Panc1 (cell line): ENCODE measurements at places on chromosomes 3 and 15.

GRCh38 chr3:107973152-107973551 is 117.7 kb downstream of the CD47 start:
- DNase-seq, result no peak

- no peak for DNase-seq
Observed at GRCh38 chr3:168709073-168709472, 613.3 kb upstream of the GOLIM4 start.

DNA sequence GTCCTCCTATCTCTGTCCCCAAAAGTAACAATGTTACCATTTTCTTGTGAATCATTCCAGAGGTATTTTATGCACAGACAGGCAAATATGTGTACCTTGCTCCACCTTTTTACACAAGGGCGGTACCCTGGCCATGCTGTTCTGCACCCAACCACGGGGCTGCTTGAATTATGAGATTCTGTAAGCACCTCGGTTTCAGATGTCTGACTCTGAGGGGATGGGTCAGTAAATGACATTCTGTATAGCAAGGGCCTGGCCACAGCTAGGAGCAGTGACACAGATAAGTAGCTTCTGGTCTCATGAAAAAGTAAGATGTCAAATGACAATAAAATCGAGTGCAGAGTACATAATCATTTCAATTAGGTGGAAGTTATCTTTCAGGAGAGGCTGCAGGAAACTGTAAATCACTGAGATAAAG is 30.4 kb upstream of the FLNB start:
- peak; percentile 45 for DNase-seq

DNA sequence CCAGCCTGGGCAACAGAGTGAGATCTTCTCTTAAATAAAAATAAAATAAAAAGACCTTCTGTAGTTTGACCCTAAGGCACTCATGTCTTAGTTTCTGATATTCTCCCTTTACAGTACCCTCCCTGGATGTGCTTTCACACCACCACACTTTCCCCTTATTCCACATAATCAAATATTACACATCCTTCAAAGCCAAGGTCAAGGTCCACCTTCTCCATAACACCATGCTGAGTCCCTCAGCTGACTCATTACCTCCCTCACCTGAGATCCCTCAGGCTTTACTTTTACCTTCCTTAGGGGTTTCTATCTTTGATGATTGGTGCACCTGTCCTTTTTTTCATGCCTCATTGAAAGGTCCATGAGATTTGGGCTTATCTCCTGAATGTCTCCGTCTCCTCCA is 25.5 kb upstream of the MNS1 start:
- no peak for DNase-seq

DNA sequence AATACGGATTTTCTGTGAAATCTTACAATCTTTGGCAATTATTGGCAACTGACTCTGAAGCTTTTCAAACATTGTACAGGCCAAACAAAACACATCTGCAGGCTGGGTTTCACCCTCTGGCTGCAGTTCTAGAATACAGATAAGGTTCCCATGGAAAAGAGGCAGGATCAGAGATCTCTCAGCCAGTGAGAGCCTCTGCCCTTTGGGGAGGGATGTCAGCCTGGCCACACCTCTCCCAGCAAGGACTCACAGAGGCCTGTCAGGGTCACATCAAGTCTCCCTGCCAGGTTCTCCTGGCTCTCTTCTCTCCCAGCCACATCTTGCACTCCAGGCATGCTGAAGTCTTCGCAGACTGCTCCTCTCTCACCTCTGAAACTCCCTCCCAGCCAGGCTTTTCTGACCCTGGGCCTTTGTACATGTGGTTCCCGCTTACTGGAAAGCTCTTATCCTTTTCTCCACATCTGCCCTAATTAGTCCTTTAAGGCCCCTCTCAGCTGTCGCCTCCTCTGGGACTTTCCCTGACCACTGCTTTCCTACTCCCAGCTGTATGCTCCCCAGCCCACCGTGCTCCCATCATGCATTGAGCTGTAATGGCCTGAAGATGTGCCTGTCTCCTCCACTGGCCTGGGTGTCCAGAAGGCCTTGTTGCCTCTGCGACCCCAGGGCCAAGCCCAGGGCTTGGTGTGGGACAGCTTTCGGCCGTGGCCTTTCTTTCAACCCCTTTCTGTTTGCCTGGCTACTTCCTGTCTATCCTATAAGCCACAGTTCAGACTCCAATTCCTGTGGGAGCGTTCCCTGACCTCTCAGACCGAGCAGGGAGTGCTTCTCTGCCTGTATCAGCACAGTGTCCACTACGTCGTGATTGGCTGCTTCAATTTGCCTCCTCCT is 4.3 kb downstream of the RBP1 start:
- DNase-seq, result no peak

GRCh38 chr15:35929740-35930444 is 383.9 kb upstream of the DPH6 start:
- DNase-seq, result no peak

- DNase-seq, result no peak
Observed at GRCh38 chr3:17850448-17850847, 108.0 kb upstream of the TBC1D5 start.

DNA sequence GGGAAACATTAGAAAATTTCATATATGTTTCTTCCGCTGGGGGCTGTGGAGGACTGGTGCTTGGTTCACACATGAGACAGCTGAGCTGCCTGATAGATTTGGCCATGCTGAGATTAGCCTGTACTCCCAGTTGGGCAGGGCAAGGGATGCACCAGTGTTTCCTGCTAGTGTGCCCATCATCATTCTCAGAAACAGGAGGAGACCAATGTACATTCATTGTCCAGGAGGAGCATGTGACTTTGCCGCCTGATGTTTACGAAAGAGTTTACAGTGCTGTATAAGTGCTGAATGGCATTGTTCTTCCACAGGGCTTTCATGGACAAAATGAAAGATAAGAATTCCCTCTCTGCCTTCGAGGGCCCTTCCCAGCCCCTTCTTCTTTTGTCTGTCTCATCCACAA is 311.1 kb upstream of the THBS1 start:
- DNase-seq, result no peak

DNA sequence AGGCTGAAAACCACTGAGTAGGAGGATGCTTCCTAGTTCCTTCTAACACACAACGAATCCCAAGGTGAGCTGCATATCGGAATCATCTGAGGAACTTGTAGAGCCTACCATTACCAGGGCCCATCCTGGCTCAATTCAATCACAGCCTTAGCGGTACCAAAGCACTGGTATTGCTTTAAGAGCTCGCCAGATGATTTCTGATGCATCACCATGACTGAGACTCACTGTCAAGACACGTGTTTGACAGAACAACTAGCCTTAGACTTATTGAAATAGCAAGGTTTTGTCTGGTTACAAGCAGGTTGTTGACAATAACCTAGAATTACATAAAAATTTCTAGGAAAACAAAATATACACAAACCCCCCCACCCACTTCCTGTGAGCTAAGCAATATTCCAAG is 68.5 kb downstream of the CBLB start:
- no peak for DNase-seq

GRCh38 chr3:20325563-20325962 is 139.6 kb upstream of the SGO1 start:
- DNase-seq, result no peak

DNA sequence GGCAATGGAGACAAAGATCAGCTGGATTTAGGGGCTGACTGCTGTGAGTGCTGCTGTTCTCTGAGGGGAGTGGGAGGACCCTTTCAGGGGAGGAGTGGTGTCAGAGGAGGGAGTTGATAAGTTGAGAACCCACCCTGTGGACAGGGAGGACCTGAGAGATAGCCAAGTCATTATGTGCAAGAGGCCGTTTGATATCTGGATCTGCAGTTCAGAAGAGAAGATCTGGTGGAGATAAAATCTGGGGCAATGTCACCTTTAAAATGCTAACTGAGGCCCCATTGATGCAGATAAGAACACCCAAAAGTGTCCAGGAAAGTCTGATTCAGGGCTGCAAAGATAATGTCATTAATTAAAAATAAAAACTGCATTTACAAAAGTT is 256.1 kb upstream of the HES1 start:
- DNase-seq, result no peak

GRCh38 chr3:13495351-13495813 is 15.3 kb downstream of the HDAC11 start:
- DNase-seq, result no peak

- DNase-seq, result no peak
Observed at GRCh38 chr3:105137911-105138310, 228.8 kb upstream of the ALCAM start.

DNA sequence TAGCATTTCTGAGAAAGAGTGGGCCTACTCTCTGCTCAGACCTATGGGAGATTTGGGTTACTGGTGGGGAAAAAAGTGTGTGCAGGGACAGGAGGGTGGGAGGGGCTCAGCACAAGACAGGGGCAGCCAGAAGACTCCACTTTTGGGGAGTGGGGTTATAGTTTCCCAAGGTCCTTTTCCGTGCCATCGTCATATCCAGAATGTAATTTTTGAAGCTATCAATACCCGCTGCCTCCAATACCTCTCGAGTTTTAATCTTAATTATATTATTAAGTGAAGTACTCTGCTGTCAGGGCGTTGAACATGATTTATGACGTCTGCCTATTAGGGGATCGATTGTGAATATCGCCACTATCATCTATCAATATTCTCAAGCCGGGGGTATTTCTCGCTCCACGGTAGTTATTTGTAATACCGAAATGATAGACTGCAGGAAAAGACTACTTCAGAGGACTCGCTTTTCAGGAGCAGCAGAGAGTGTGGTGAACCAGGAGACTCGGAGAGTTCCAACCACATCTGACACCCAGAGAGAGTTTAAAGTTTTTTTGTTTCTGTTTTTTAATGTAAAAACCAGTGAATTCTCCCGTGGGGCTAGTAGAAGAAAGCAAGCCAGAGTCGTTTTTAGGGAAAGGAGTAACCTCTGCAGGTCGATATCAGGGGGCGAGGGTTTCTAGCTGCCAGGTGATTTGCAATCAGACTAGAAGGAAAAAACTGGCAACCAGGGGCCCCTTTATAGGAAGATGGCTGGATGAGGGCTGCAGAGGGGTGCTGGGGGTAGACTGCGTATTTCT is 20.6 kb downstream of the NR2F2 start:
- DNase-seq, result no peak

- DNase-seq, result no peak
Observed at GRCh38 chr3:131540143-131540542, 37.4 kb upstream of the MRPL3 start.

DNA sequence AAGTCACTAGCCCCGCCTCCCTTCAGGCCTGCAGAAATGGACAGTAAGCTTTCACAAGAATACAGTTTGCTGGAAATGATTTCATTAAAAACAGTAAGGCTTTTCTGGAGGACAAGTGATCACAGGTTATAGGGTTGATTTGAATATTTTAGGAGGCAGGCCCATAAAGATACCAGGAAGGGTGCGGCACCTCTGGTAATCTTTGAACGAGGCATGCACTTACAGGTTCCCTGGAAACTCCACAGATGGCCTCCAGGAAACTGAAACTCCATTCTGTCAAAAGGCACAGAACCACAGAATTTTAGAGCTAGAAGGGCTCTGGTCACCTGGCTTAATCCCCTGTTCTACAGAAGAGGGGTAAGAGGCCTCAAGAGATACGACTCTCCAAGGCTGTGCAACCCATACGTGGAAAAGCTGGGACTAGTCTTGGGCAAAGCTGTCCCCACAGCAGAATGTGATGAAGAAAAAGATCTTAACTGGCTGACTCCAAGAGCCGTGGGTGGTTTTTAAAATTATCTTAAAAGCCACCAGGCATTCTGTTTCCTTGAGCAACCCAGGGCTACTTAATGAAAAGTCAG is 1.2 kb downstream of the STARD5 start:
- DNase-seq, result no peak

- DNase-seq, result no peak
Observed at GRCh38 chr3:72369681-72370080, 478.6 kb downstream of the SHQ1 start.

- DNase-seq, result no peak
Observed at GRCh38 chr3:134666466-134666865, 15.6 kb upstream of the KY start.

DNA sequence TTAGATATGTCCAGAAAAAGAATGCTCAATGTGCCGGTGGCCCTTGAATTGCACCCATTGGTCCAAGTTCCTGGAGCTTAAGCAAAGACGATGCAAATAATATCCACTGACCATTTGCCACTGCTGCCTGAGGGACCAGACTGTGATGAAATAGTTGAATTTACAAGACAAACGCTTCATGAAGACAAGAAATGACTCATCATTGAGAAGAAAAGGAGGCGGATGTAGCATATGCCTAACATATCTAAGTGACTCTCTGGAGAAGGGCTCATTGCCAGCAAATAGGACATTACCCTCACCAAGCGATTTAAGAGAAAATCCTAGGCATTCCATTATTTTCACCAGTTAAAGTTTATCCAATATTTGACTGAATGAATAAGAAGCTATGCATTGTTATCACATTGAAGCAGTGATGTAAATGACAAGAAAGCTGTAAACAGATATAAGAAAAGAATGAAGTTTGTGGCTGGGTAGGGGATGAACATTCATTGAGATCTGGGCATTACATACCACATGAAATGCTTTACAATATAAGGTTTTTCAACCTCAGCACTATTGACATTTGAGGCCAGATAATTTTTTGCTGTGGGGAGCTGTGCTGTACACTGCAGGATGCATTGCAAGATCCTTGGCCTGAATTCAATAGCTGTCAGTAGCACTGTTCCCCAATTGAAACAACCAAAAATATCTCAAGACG is 48.9 kb upstream of the CPNE4 start:
- DNase-seq, result no peak

DNA sequence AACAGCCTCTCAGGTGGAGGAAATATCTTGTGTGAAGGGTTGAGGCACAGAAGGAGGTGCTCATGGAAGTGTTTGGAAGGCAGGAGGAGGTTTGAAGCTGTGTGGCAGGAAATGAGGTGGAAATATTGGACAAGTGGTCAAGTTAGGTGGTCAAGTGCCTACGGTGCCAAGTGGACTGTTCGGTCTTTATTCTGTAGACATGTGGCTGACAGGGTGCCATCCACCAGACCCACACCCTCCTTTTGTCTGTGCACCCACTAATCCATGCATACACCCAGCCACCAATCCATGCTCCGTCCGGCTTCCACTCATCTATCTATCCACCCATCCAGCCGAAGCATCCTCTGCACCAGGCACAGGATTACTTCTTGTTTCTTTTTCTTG is 2.2 kb downstream of the SLC6A20 start:
- DNase-seq, result no peak

DNA sequence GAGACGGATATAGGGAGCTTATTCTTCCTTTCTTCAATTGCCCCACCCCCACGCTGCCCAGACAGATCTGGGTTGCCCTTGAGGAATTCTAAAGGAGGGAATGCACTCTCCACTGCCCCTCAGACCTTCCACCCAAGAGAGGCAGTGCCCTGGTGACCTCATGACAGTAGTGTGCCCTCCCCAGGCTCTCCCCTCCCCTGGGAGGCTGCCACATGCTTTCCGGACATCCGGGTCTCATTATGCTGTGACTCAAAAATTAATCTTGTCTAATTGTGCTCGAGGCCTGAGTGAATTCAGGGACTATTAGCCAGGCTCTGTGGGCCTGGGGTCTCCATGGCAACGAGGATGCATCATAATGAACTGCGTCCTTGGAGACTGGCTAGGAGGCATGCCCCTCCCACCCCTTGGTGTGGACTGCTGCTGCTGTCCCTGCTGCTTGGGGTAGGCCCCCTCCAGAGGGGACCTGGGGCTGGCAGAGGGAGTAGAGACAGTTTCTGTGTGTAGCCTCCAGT is 20.8 kb downstream of the CORO2B start:
- DNase-seq, result no peak
